ENCODE measurements at places on chromosomes 4 and X.
A peak's percentile ranks its signal among the peaks of the same experiment; 100 is the strongest.

GRCh38 chrX:39640866-39641265 lies 456.9 kb downstream of the BCOR start:
- DNase-seq: no peak

DNA sequence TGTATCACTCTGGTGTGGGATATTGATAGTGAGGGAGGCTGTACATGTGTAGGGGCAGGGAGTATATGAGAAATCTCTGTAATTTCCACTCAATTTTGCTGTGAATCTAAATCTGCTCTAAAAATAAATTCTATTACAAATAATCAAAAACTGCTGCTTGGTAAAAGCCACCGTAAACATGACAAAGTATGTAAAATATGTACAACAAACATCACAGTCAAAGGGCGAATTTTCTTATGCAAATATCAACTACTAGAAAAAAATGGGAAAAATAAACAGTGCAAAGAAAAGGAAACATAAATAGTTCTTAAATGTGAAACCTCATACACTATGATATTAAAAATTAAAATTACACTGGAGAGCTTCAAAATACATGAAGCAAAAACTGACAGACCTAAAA lies 105.1 kb upstream of the DCLK2 start:
- DNase-seq: no peak

DNA sequence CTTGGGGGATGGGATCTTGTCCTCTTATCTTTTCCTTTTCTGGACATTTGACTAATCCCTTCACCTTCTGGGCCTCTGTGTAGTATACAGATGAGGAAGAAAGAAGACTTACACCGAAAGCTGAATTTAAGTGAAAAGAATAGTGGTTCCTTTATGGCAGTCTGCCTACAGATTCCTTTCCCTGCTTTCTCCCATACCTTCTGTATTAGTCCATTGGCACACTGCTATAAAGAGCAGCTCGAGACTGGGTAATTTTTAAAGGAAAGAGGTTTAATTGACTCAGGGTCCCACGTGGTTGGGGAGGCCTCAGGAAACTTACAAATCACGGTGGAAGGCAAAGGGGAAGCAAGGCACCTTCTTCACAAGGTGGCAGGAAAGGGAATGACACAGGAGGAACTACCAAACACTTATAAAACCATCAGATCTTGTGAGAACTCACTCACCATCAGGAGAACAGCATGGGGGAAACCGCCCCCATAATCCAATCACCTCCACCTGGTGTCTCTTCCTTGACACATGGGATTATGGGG lies 34.0 kb upstream of the CD38 start:
- DNase-seq: no peak

DNA sequence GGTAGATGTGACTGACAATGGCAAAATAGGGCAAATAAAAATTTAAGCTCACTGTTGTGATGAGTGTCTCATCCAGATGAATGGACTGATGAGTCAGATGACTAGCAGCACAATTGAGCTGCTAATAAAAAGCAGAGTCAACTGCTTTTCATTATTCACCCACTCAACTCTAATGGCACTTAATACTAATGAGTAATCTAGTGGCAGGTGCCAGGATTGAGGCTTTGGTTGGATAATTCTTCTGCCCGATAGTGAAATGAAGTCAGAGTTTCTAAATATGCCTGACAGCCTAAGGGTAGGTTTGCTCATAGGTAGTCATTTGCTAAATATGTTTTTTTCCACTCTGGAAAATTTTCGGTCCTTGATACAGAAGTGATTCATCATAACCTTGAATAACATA lies 10.4 kb downstream of the OGT start:
- peak; percentile 91 for DNase-seq

DNA sequence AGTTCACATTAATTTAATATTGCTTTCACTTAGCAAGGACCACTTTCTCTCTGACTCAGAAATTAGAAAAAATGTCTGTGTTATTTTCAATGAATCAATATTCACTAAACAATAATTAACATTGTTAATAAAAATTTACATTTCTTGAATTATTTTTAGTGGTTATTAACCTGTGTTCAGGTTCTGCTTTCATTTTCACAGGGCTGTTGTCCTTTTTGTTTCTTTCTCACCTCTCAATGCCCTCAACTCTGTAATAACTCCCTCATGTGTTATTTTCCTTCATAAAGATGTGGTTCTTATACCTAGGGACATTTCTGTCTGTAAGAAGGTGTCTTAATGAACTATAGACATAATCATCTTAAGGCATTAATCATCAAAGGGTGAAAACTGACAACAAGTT lies 43.1 kb upstream of the PRR27 start:
- no peak for DNase-seq

DNA sequence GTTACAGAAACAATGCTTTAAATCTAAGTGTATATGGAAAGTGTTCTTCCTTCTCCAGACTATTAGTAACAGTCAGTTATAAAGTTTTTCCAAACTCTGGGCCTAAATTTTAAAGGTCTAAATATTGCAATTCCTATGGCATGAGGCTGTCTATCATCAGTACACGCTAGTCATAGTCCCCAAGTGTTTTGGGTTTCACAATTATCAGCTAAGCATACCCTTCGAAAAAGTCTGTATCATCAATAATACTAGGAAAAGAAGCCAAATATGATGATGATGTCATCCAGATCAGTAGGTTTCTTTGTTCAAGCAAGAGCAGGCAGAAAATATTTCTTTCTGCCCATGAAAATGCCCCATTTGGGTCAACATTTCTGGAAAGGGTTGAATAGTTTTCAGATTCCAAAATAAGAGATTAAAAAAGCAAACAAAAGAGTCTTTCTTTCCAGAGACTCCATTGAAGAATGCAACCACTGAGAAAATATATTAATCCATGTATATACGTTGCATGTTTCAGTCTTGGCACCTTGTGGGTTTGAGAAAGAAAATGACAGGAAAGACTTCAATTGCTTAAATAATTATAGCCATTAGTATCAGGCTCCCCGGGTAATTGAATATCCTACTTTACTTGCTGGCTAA lies 173.8 kb downstream of the CAMK2D start:
- DNase-seq: no peak

DNA sequence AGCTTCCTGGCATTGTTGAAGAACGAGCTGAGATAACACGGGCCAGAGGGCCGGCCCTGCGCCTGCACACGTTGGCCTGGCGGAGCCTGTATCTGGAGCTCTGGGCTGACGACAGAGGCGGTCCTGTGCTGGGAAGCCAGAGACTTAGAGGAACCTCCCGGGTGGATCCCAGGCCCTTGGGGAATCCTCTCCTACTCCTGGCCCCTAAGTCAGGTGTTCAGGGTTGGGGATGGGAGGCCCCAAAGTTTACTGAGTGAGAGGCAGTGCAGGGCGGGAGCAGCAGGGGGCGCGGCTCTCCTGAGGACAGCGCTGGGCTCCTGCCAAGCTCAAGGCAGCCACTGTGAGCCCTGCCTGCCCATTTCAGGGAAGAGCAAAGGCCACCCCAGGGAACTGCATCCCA lies 2.5 kb upstream of the HTRA3 start:
- DNase-seq: peak; percentile 49

DNA sequence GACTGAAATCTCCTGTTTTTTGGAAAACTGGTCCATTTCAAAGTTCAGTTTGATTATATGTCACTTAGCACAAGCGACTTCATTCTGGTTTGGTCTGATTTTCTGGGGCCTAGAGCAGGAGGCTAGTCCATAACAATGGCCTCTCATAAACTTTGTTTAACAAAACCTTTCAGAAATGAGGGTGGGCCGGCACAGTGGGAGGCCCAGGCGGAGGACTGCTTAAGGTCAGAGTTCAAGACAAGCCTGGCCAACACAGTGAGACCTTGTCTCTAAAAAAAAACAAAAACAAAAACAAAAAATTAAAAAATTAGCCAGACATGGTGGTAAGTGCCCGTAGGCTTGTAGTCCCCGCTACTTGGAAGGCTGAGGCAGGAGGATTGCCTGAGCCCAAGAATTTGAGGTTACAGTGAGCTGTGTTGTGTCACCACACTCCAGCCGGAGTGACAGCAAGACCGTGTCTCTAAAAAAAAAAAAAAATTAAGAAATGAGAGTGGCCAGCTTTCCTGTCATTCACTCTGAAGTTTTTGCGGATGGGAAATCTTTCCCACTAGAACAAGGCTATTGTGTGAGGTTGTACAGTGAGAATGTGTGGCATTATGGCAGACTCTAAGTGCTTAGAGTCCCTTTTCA lies 1.2 kb upstream of the PLAC8 start:
- no peak for DNase-seq

- no peak for DNase-seq
Observed at GRCh38 chrX:150454508-150455214, 91.5 kb downstream of the MAMLD1 start.

GRCh38 chrX:643241-643595 lies 12.6 kb downstream of the SHOX start:
- no peak for DNase-seq

GRCh38 chr4:139668658-139669201 lies 3.1 kb downstream of the MGST2 start:
- no peak for DNase-seq

GRCh38 chr4:70533211-70533610 lies 14.8 kb downstream of the AMTN start:
- no peak for DNase-seq

DNA sequence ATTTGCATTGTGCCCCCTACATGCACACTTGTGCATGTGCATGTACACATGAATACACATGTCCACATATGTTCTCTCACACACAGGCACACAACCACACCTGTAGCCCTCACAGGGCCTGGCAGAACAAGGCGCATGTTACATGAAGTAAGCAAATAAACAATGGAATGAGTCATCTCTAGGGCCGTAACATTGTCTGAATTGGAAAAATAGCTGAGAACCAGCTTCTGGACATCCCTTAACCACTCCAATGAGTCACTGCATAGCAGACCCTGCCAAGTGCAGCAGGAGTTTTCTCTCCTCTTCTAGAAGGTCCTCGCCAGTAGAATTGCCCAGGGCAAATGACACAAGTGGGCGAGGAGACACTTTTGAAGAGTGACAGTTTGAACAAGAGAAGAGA lies 66.1 kb downstream of the MAGEA10 start:
- peak; percentile 70 for DNase-seq

DNA sequence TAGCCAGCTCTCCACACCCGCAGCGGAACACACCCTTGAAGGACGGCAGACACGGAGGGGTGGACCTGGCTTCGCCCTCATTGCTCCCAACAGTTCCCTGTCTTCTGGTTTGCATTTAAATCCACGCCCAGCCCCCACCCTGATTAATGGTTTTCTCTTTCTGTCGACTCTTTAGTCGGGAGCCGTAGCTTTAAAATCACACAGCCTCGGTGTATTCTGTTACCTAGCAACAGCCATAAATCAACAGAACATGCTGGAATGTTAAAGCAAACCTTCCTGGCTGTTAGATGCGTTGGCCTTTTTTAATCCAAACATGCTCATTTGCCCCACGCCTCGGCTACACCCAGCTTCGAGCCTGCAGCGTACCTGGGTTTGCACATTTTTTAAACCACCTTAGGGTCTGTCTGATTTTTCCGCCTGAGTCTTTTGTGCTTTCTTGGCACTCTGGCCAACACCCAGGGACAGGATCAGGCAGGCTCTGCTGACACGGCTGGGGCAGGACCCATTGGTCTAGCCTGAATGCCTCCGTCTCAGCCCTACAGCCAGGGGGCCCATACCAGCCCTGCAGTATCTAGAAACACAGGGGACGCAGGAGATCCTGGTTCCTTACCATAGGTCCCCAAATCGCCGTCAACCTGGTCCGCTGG lies 21.4 kb upstream of the PPP2R2C start:
- no peak for DNase-seq

DNA sequence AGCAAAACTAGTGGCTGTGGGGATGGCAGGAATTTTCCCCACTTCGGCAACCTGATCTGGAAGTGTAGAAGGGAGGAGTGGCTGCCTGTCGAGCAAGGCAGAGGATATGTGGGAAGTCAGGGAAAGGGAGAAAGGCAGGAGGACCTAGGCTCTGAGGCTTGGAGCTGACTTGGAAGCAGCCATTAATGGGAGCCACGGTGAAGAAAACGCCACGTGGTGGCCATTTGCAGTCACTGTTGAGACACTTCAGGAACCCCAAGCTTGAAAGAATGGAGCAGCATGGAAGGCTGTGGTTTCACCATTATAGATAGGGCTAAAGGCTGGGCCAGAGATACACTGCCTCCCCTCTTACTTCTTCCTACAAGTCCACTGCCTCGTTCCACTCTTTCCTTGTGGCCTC lies 41.8 kb upstream of the MAML3 start:
- no peak for DNase-seq

- DNase-seq: no peak
Observed at GRCh38 chr4:53967986-53968385, 96.4 kb downstream of the CHIC2 start.

DNA sequence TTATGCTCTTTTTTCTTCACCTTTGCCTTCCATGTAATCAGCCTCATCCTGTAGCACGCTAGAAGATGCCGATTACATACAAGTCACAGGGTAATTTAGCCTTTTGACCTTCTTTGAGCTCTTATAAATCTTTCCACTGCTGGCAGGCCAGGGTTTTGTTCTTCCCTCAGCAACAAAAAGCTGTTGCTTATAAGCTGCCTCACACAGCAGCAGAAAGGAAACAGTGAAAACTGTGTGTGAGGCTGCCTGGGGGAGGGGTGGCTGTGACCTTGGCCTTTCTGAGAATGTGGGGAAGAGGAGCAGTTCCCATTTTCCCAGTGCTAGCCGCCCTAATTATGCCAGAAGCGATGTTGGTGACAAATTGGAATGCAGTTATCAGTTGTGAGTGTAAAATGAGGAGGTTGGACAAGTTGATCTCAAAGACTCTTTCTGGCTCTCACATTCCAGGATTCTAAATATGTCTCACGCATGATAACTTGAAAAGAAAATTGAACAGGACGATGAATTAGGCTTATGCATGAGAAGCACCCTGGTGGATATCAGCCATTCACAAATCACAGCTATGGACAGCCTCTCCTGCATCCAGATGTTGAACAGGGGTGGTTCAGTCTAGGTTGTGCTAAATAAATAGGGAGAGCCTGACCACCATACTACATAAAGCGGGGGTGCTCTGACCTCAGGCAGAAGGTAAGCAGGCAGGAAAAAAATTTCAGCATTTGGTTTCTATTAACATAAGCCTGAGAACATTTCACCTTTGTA lies 25.7 kb downstream of the SLITRK2 start:
- no peak for DNase-seq

DNA sequence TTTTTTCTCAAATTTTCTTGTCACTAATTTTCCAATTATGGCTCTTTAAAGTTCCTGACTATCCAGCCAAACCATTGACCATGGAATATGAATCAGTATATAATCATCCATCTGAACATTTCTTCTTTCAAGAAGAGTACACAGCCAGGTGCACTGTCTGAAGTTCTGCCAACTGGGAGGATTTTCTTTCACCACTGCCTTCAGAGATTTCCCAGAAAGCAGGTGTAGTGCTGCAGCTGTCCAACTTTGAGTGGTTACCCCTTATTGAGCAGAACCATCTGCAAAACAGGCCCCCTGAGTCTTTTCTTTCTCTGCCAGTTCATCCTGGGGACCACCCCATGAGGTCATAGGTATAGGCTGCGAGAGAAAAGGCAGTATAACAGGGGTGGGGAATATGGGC lies 1213.2 kb downstream of the RAPGEF2 start:
- no peak for DNase-seq

GRCh38 chr4:11451716-11452115 lies 23.0 kb upstream of the HS3ST1 start:
- DNase-seq: no peak

All from ELR (cell line).